Neural progenitor cell (in vitro differentiated cells): ENCODE measurements at places on chromosomes 6 and 20.

DNA sequence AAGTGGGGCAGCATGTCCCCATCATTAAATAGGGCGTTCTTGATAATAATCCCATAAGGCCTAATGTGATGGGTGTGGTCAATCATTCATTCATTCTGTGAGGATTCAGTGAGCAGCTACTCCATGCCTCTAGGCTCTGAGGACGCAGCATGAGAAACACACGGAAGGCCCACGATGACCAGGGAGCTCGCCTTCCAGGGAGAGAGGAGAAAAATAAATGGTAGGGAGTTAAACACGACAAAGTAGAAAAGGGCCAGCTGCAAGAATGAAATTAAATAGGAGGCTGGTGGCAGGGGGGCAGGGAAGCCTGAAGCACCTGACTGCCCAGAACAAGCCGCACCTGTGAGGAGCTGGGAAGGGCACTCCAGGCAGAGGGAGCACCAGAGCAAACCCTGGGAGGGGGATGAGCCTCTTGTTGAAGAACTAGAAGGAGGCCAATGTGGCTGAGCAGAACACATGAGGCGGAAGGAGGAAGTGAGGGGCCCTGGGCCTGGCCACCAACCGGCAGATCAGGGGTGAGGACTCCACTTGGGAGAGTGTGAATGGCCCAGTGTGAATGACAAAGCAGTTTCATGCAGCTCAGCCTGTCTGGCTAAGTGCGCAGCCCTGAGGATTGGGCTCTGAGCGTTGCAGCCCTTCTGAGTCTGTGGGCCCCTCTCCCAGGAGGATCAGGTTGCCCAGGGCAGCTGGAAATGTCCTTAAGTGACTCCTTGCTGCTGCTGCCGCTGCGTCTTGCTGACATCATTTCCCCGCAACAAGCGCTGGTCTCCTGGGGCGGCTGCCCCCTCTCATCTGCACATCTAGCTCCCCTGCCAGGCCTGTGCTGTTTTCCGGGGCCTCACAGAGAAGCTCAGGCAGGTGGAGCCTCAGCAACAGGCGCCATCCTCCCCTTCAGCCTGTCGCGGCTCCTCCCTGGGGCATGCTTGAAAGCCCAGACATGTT lies 99.9 kb downstream of the CDH26 start:
- peaks cover 10% of the 10 kb centered on the region for H3K4me1 ChIP-seq
- H3K27me3 ChIP-seq = no peaks in the 10 kb centered on the region
- no peaks in the 10 kb centered on the region for H3K36me3 ChIP-seq
- DNase-seq = peak; percentile 62
- H3K4me3 ChIP-seq = no peak overlapping the region

- H3K4me3 ChIP-seq = no peak overlapping the region
- H3K27me3 ChIP-seq = no peaks in the 10 kb centered on the region
- no peak overlapping the region for H3K27ac ChIP-seq
- H3K4me1 ChIP-seq = peaks cover 15% of the 10 kb centered on the region
- DNase-seq = no peak
- no peaks in the 10 kb centered on the region for H3K36me3 ChIP-seq
Observed at GRCh38 chr6:149162924-149163323, 154.6 kb upstream of the TAB2 start.

DNA sequence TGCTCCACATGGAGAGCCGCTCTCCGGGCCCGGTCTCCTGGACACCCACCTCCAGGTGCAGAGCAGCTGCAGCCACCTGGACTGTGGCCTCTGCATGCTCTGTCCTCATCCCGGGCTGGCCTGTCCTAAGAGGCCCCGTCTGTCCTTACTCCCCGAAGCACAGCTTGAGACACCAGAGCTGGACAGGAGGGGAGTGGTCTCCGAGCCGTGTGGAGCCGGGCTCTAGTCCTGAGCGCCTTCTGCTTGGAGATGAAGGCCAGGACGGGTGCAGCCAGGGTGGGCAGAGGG lies 6.7 kb upstream of the NTSR1 start:
- H3K27me3 ChIP-seq = peaks cover 17% of the 10 kb centered on the region
- no peak overlapping the region for H3K4me3 ChIP-seq
- DNase-seq = no peak
- H3K36me3 ChIP-seq = no peaks in the 10 kb centered on the region

DNA sequence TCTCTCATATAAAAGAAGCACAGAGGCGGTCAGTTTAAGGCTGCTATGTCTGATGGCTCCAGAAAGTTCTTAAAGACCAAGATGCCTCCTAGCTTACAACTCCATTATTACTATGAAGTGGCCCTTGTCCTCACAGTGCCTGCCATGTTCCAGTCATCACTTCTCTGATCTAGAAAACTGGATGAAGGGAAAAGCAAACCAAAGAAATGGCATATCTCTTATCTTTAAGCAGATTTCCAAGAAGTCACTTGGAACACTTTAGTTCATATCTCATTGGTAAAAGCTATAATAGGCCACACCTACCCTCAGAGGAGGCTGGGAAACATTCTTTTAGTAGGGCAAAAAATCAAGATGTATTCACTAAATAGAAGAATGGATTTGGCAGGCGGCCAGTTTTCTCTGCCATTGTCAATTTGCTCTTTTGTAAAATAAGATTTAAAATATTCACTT lies 289.6 kb downstream of the TBC1D7 start:
- no peaks in the 10 kb centered on the region for H3K4me1 ChIP-seq
- no peaks in the 10 kb centered on the region for H3K27me3 ChIP-seq
- no peaks in the 10 kb centered on the region for H3K36me3 ChIP-seq
- H3K4me3 ChIP-seq = no peak overlapping the region
- H3K27ac ChIP-seq = no peak overlapping the region
- DNase-seq = no peak

GRCh38 chr6:72650081-72650745 lies 28.3 kb downstream of the KCNQ5 start:
- H3K4me1 ChIP-seq = peaks cover 12% of the 10 kb centered on the region
- no peak for DNase-seq
- no peak overlapping the region for H3K27ac ChIP-seq
- no peaks in the 10 kb centered on the region for H3K27me3 ChIP-seq

- H3K27me3 ChIP-seq = no peaks in the 10 kb centered on the region
- H3K4me3 ChIP-seq = no peak overlapping the region
- no peaks in the 10 kb centered on the region for H3K36me3 ChIP-seq
- H3K27ac ChIP-seq = no peak overlapping the region
Observed at GRCh38 chr6:147131532-147132128, 72.6 kb upstream of the STXBP5 start.

GRCh38 chr6:81138236-81138635 lies 614.2 kb downstream of the TENT5A start:
- H3K27ac ChIP-seq = no peak overlapping the region
- H3K36me3 ChIP-seq = no peaks in the 10 kb centered on the region
- no peak for DNase-seq
- no peak overlapping the region for H3K4me3 ChIP-seq
- no peaks in the 10 kb centered on the region for H3K27me3 ChIP-seq

GRCh38 chr6:84172080-84172479 lies 55.4 kb downstream of the CEP162 start:
- no peaks in the 10 kb centered on the region for H3K36me3 ChIP-seq
- no peak overlapping the region for H3K27ac ChIP-seq
- no peaks in the 10 kb centered on the region for H3K27me3 ChIP-seq
- no peaks in the 10 kb centered on the region for H3K4me1 ChIP-seq

DNA sequence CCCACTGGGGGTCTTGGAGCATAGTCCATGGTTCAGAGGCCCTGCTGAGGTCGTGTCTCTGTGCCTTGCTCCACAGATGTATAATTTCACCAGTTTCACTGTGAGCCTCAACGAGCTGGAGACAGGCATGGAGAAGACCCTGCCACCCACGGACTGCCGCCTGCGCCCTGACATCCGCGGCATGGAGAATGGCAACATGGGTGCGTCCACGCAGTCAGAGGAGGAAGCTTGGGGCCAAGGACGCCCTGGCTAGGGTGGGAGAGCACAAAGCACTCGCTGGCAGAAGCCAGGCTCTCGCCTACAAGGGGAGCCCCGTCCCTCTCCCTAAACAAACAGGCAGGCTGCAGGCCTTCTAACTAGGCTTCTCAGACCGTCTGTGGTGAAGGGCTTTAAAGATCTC lies 13.7 kb upstream of the ADRM1 start:
- no peaks in the 10 kb centered on the region for H3K4me1 ChIP-seq
- DNase-seq = no peak
- no peaks in the 10 kb centered on the region for H3K27me3 ChIP-seq
- H3K36me3 ChIP-seq = no peaks in the 10 kb centered on the region
- H3K27ac ChIP-seq = no peak overlapping the region

GRCh38 chr6:10720265-10720959 lies 2.5 kb upstream of the TMEM14C start:
- no peak overlapping the region for H3K27ac ChIP-seq
- no peak for DNase-seq
- H3K36me3 ChIP-seq = no peaks in the 10 kb centered on the region
- H3K27me3 ChIP-seq = no peaks in the 10 kb centered on the region
- peaks cover 18% of the 10 kb centered on the region for H3K4me1 ChIP-seq

DNA sequence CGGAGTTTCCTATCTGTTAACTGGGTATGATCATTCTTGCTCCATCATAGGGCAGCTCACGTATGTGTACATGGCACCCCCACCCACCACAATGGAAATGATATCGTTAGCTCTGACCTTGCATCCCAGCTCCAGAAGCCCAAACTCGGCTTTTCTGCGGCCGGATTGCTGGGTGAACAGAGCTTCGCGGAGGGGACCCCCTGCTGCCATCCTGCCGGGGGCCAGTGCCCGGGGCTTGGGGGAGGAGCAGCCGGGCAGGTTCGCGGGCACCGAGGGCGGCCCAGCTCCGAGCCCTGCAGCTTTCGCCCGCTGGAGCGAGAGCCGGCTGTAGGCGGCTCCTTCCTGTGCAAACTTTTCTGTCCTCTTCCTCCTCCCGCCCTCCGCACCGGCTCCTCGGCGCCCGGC lies 24.9 kb upstream of the FUCA2 start:
- H3K4me3 ChIP-seq = peak overlapping the region; percentile 58
- peaks cover 73% of the 10 kb centered on the region for H3K27me3 ChIP-seq
- no peak for DNase-seq

DNA sequence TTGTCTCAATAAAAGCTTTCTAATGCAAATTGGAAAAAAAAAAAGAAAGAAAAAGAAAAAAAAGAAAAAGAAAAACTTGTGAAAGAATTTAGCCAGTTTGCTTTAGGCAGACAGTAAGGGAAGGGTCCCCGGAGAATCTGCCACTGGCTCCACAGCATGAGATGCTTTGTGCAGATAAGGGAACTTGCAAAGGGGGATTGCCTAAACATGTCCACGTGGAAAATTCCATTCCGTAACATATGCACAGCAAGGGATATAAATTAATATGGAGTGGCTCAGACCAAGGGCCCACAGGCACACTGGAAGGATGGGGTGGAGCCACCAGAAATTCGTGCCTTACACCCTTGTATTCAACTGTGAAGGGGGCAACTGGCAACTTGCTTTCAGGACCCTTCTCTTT lies 45.4 kb downstream of the MKKS start:
- no peak for DNase-seq
- H3K36me3 ChIP-seq = no peaks in the 10 kb centered on the region
- H3K27ac ChIP-seq = no peak overlapping the region
- H3K4me3 ChIP-seq = no peak overlapping the region

DNA sequence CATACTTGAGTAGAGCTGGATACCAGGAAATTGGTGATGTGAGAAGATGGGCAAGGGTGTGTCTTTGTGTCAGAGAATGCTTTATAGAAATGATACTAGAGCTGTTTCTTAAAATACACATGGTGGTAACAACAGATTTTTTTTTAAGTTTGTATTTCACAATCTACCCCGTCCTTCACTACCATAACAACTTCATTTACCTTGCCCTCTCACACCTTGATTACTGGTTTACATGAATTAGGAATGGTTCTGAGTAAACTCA lies 45.4 kb downstream of the RARS2 start:
- H3K27ac ChIP-seq = no peak overlapping the region
- no peaks in the 10 kb centered on the region for H3K4me1 ChIP-seq
- no peak for DNase-seq
- no peaks in the 10 kb centered on the region for H3K27me3 ChIP-seq
- H3K36me3 ChIP-seq = peaks cover 18% of the 10 kb centered on the region

GRCh38 chr6:117264692-117265409 lies 507 bp upstream of the VGLL2 start:
- H3K4me3 ChIP-seq = peak overlapping the region; percentile 47
- H3K4me1 ChIP-seq = peaks cover 3% of the 10 kb centered on the region
- H3K27me3 ChIP-seq = peaks cover 100% of the 10 kb centered on the region
- DNase-seq = peak; percentile 36
- H3K36me3 ChIP-seq = no peaks in the 10 kb centered on the region
- no peak overlapping the region for H3K27ac ChIP-seq

DNA sequence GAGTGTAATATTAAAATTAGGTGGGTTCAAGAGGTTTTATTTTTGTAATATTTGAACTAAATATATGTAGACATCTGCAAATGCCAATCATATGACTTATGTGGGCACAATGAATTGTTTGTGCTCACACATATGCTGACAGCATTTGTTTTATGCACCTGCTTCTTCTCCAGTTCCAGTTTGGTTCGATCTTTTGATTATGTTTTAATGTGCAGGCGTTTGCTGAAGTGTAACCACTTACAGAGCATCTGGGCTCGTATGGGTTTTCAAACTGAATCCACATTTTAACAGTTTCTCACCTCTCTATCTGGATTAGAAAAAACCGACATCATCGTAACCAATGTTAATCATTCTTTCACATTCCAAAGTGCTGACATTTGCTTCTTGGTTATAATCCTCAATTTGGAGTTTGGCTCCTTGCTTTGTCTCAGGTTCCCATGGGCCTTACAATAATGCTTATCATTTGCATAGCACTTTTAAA lies 129.1 kb upstream of the SPACA1 start:
- no peaks in the 10 kb centered on the region for H3K27me3 ChIP-seq
- H3K27ac ChIP-seq = no peak overlapping the region
- H3K4me1 ChIP-seq = peaks cover 9% of the 10 kb centered on the region

DNA sequence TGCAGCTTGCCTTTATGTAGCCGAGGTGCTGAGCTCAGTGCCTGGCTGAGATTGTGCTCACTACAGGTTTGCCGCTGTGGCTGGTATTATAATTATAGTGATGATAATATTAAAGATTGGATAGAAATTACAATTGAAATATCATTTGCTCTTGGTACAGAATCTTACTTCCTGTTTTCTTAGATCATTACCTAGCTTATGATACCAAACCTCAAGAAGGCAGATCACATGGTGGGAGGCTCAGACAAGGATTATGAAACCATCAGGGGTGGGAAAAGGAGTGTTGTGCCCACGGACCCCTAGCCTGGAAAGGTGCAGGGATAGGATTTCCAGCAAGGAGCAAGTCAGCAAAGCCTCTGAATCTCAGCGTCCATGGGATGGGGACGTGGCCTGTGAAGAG lies 70.6 kb downstream of the IGF2R start:
- DNase-seq = no peak
- no peaks in the 10 kb centered on the region for H3K27me3 ChIP-seq
- no peaks in the 10 kb centered on the region for H3K4me1 ChIP-seq
- H3K4me3 ChIP-seq = no peak overlapping the region
